ENCODE measurements at places on chromosomes 12 and 14. TPM values are rescaled to one million over a fixed set of nuclear protein-coding genes. Genes with fewer than 3 reads are reported as not detected.

Gene IL23A
- not detected for total RNA-seq

DNA sequence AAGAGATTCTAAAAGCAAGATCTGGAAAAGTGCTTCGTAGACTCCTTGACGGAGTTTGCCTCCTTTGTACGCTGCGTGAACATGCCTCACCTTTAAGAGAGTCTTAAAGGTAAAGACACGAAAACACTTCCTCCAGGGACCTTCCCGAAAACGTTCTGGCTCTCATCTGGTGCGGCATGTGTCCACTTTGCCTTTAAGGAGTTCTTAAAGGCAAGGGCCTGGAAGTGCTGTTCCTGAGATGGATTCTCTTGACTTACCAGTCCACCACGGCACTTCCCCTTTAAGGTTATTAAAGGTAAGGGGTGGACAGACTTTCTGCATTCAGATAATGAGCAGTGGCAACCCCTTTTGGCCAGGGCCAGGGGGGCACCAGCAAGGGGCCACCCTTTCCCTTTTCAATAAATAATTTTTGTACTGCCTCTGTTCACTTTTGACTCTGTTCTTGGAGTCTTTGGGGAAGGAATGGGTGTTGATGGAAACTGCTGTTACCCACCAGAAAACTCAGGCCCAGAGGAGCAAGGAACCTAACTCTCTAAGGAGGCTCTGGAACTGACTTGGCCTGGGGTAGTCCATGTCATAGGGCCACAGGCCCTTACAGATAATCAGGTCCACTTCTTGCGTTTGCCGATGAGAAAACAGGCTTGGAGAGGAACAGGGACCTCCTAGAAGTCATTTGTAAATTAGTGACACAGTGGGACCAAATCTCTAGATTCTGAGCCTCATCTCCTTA, 4.4 kb downstream of the REM2 start:
- peak; percentile 64 for DNase-seq

DNA sequence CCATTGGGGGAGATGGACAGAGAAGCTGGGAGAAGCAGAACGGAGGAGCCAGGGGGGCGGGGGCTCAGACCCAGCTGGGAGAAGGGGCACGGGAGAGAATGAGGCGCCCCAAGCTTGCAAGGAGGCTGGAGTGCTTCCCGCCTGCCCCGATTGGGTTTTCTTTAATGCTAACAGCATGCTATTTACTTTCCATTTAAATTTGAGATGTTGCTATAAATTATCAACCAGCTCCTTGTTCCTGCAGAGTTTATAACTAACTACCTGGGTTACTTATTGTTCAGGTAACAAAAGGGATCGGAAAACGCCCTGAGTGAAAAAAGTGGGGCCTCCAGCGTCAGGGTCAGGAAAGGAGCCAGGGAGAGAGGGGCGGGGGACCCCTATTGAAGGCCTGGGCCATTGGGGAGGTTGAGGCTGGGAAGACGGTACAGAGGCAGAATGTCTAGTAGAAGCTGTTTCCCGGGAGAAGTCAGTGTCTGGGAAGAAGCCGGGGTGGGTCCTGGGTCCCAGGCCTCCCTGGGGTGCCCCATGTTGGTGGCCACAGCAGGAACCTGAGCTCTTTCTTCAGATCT, 2.5 kb downstream of the HNF1A start:
- no peak for DNase-seq

GRCh38 chr12:19507823-19508222, 68.5 kb downstream of the AEBP2 start:
- DNase-seq = no peak

DNA sequence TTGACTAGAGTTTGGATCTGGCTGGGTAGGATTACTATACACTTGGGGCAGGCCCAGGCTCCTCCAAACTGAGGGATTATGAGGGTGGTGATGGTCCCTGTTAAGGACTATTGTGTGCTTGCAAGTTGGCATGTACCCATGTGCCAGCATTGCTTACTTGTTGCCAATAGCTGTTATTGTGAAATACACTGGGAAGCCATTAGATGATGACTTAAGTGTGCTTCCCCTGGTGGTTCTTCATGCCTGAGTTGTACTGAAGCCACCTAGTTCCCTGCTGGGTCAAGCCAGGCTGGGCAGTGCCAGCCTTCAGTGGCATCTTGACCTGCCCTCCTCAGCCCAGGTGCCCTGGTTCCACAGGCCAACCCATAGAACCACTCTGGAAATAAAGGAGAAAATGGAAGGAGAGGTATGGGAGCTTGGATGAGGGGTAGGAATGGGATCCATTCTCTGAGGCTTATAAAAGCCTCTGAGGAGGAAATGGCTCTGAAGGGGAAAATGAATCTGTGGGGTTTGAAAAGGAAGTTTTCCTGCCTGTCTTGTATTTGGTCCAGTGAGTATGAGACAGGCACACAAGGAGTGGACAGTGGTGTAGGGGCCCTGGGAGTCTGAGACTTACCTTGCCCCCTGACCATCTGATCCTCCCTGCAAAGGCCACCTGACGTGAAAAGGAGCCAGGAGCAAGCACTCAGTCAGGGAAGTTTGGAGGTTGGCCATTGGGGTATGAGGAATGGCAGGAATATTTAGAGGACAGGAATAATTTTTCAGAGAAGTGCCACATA, 724 bp downstream of the LTB4R start:
- no peak for DNase-seq

DNA sequence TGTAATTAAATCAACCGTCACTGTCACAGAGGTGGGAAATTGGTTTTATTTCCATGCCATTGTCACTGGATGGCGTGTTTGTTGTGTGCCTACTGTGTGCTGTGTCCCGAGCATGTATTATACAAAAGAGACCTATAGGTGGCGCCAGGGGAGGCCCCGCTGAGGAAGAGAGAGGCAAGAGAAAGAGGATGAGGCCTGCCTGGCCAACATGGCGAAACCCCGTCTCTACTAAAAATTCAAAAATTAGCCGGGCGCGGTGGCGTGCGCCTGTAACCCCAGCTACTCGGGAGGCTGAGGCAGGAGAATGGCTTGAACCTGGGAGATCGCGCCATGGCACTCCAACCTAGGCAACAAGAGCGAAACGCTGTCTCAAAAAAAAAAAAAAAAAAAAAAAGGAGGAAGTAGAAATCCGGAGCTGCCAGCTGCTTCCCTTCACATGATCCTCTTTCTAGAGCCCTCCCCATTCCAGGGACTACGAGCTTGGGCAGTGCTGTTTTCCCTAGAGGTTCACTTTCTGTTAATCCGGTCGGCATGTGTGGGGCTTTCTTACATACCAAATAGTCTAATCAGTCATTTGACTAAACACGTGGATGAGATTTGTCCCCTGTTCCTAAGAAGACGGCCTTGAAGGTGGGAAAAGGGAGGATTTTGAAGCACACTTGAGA, 6.4 kb upstream of the CCDC175 start:
- no peak for DNase-seq

Gene KLHL28
- total RNA-seq = 13.0 TPM

GRCh38 chr14:105774001-105774400, 247.6 kb downstream of the TMEM121 start:
- DNase-seq = no peak

DNA sequence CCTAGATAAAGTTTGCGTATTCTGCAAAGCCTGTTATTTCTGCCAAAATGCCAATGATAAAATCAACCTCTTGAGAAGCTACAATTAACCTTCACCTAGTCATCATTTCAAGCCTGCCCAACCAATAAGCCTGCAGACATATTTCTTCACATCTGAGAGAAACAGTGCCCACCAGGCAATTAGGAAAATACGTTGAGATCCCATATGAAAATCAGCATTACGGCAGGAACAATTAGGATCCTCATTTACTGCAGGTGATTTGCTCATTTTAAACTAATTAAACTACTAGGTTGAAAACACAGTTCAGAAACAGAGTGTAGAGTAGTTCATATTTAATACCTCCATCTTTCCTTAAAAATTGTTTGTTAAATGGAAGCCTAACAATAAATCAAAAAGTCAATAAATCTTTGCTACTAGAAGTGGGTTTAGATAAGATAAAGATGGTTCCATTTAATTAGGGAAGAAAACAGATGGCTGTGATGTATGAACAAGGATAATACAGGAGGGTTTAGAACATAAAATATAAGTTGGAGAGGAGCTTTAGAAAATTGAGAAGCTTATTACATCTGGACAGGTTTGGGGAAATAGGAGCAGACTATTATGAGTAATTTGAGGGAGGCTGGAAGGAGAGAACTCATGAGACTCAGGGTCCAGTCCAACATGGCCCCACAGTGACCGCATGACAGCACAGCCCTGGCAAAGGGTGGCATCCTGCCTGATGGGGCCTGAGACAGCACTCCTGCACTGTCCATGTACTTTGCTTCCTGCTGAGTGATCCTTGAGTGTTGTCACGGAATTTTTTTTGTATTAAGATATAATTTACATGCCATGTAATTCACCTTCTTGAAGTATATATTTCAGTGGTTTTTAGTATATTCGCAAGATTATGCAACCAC, 26.9 kb upstream of the PYGL start:
- DNase-seq = no peak

DNA sequence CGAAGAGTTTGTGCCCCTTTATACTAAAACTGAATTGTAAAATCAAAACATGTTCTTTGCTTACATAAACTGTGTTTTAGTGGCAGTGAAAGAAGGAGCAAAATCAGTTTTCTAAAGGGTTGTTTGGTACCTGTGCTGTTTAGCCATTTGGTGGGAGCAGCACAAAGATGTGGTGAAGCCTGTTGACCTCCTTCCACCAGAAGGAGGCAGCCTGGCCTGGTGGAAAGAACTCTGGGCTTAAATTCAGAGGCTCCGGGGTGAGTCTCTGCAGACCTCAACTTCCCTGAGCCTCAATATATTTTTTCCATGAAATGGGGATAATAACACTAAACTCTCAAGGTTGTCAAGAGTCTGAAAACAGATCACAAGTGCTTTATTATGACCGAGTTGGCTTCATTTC, 502.5 kb downstream of the VRK1 start:
- DNase-seq = no peak

DNA sequence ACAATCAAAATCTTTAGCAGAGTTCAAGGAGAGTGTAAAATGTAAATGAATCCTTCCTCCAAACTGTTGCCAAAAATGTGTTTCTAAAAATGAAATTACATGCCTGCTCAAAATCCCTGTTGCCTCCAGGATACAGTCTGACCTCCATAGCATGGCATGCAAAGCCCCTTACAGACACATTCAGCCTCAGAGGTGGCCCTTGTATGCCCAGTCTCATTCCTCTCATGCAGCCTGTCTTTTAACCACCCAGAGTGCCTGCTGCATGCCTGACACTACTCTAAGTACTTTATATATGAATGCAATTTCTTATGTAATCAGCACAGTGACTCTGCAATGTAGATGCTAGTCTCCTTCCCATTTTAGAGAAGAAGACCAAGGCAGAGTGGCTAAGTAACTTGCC, 24.4 kb upstream of the PTPRQ start:
- DNase-seq = no peak

GRCh38 chr12:8681129-8681884, 16.5 kb upstream of the RIMKLB start:
- DNase-seq = peak; percentile 62

Gene KERA
- not detected for total RNA-seq

GRCh38 chr12:71461787-71462328, 22.3 kb downstream of the LGR5 start:
- DNase-seq = no peak

DNA sequence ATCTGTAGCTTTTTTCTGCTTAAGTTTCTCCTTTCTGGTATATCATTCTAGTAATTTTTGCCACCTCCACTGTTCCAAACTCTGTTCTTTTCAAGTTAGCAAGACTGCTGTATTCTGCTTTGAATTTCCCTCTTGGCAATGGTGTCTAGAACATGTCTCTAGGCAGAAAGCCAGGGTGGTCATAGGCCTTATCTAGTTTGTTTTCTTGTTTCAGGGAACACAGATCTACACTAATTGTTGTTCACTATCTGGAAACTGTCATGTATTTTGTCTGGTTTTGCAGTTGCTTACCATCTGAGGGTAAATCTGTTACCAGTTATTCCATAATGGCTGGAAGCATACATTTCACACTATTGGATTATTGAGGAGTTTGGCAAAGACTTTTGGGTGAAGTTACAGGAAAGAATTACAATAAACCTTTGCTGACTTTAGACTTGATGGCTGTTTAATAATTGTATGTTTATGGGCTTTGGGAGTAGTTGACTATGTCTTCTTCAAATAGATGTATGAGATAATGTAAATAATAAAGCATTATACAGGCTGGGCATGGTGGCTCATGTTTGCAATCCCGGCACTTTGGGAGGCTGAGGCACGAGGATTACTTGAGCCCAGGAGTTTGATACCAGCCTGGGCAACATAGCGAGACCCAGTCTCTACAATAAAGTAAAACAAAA, 41.4 kb downstream of the FUT8 start:
- DNase-seq = no peak

GRCh38 chr12:66036317-66036716, 94.2 kb downstream of the LLPH start:
- no peak for DNase-seq

- no peak for DNase-seq
Observed at GRCh38 chr14:81005540-81006228, 50.3 kb downstream of the TSHR start.

DNA sequence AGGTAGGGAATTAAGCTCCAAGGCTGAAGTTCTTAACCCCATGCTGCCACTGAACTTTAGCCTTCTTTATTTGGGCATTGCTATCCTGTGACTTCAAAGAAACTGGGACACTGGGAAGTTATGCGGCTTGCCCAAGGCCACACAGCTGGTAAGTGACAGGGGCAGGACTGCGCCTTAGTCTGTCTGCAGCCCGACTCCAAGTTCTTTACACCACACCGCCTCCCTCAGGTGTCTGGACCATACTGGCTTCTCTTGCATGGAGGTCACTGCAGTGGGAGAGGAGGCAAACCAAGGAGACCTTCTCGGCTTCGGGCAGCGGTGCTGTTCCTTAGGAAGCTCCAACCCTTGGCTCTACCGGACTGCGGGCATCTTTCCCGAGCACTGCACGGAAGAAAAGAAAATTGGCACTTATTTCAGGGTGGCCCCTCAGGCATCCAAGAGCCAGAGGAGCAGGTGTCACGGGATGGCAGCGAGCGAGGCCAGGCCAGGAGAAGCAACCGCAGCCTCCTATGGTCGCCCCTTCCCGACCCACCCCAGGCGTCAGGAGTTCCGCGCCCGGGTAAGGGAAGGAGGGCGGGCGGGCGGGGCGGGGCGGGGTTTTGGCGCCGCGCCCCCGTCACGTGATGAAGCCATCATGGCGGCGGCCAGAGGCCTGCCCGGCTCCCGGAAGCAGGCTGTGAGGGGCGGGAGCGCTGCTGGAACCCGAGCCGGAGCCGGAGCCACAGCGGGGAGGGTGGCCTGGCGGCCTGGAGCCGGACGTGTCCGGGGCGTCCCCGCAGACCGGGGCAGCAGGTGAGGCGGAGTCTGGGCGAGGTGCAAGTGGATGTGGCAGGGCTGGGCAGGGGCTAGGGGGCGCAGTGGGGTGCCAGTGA, 16.4 kb upstream of the ESPL1 start:
- DNase-seq = peak; percentile 85

Gene MUCL1
- not detected for total RNA-seq
